Naive thymus-derived CD4-positive, alpha-beta T cell (primary cell): ENCODE measurements at places on chromosomes 12 and 14.
A peak's percentile ranks its signal among the peaks of the same experiment; 100 is the strongest.

DNA sequence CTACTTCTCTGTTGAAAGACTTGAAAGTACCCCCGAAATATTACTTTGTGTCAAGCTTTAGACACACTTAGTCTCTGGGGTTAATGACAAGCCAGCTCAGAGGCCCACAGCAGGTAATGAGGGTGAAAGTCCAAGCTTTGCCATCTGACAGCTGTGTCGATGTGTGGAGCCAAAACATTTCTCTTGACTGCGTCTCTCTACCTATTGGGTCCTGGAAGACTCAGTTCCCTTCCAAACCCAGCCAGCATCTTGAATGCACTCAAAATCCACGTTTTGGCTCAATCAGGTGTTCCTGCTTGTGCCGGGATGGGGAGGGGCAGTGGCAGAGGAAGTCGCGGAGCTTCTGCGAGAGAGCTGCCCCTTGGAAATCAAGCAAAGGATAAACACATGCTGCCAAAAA lies 3.2 kb downstream of the PLXNC1 start:
- DNase-seq = no peak

GRCh38 chr14:36293824-36294223 lies 26.6 kb downstream of the MBIP start:
- DNase-seq = no peak

DNA sequence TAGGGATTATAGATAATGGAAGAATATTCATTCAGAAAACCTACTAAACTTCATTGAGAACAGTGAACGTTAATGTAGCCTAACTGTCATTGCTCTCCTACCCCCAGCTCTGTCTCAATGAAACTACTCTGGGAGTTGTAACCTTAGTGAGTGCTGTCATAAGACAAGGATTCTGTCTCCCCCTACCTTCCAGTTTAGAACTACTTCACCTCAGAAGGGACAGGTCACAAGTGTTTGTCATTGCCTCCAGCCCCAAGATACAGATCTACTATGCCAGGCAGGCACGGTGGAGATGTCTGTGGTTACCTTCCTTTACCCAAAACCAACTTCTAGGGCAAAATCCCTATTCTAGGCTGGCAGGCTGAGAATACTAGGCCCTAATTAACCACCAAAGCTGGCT lies 833.1 kb upstream of the SEL1L start:
- DNase-seq = no peak

- DNase-seq = no peak
Measured at GRCh38 chr12:130633771-130634170, 82.3 kb downstream of the RIMBP2 start.

DNA sequence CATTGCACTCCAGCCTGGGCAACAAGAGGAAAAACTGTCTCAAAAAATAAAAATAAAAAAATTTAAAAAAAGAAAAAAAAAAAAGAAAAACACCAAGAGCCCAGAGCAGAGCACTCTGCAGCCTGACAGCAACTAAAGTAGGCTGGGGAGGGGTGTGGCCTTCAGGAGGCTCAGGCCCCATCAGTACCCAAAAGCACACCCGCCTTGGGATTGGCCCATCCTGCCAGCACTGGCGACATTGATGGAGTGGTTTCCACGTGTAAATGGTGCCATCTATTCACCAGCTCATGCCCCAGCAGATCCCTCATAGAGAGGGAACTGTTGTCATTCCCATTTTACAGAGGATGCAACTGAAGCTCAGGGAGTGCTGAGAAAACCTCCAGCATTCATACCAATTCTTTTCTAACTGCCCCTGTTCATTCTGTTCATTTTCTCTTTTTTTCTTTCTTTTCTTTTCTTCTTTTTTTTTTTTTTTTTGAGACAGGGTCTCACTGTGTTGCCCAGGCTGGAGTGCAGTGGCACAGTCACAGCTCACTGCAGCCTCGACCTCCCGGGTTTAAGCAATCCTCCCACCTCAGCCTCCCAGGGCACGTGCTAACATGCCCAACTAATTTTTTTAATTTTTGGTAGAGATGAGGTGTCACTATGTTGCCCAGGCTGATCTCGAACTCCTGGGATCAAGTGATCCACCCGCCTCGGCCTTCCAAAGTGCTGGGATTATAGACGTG lies 89.3 kb downstream of the IRF2BPL start:
- DNase-seq = no peak

DNA sequence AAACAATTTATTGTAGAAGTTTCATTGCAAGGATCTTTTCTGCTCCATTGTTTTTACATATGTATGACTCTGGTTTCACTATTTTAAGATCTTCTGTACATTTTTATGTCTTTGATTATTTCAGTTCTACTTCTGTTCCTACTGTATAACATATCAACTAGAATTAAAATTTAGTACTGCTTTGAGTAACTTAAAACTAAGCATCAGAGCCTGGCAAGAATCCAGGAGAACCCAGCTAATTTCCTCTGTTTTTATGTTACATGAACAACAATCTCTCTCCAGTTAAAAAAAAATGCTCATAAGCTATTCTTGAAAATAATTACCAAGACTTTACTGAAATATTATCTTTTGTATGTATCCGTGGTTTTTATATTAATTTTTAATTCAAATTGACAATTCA lies 370.7 kb downstream of the TMTC2 start:
- no peak for DNase-seq

- peak; percentile 41 for DNase-seq
Measured at GRCh38 chr12:9793779-9794395, 33.2 kb upstream of the CD69 start.

DNA sequence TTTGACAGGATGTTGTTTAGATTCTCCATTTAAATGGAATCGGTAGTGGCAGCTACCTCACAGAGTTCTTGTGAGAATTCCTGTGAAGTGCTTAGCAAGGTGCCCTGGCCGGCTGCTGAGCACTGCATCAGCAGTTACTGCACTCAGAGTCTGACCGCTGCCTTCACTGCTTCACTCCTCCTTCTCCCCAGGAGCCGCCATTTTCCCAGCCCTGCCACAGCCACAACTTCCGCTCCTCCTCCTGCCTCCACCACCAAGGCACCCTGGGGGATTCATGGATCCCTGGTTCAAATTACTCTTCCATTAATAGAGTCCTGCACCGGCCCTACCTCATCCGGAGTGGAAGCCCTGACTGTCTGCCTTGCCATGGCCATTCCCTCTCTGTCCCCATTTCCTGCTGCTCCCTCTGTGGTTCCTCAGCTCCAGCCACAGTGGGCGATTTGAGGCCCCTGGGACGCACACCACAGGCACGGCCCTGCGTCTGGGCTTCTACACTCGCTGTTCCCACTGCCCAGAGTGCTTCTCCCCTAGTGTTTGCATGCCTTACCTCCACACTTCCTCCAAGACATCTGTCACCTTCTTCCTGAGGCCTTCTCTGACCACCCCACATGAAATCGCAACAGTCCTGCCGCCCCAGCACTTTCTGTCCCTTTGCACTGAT lies 210.3 kb downstream of the IPO8 start:
- DNase-seq = no peak

GRCh38 chr12:265096-265495 lies 2.5 kb upstream of the SLC6A13 start:
- DNase-seq = no peak

- peak; percentile 74 for DNase-seq
Measured at GRCh38 chr12:10749700-10750384, 26.7 kb upstream of the YBX3 start.

- DNase-seq = no peak
Measured at GRCh38 chr12:84150201-84150600, 762.4 kb downstream of the SLC6A15 start.

DNA sequence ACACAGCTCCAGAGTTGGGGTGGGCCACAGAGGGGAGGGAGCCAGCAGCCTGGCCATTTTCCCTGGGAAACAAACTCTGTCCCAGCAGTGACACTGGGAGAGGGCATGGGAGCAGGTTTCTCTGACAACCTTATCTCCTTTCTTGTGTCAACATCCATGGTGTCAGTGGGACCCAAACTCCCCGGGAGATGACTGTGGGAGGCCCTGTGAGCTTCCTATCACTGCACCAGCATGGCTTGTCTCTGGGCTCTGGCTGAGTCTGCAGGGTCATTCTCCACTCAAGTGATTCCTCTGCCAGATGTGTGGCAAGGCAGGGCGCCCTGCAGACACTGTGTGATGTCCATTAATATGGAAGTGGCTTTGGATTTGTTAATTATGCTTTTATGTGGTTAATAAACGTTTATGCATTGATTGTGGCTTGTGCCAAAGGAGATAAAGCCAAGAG lies 10.1 kb downstream of the LRTM2 start:
- DNase-seq = no peak

- DNase-seq = peak; percentile 43
Measured at GRCh38 chr12:121334513-121335343, 17.5 kb downstream of the ANAPC5 start.

- no peak for DNase-seq
Measured at GRCh38 chr12:11621797-11622423, 27.6 kb upstream of the ETV6 start.

DNA sequence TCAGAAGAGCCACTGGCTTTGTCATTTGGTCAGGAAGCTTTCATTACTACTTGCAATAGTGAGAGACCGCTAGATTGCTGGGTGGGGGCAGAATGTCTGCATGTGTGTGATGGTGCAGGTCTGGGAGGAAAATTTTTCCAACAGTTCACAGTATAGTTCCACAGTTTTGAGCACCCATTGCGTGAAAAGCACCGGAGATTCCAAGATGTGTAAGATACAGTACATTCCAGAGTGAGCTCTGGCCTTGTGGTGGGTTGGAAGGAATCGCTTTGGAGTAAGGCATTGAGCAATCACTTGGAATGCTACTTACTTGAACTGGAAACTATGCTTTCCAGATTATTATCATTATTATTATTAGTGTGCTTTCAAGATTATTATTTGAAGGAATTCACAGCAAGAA lies 47.6 kb upstream of the FRMD6 start:
- DNase-seq = no peak

GRCh38 chr12:77893918-77894317 lies 63.2 kb downstream of the NAV3 start:
- no peak for DNase-seq
